Fibroblast of skin of back (primary cell): ENCODE measurements at places on chromosomes 7 and 10.
A peak's percentile ranks its signal among the peaks of the same experiment; 100 is the strongest.

DNA sequence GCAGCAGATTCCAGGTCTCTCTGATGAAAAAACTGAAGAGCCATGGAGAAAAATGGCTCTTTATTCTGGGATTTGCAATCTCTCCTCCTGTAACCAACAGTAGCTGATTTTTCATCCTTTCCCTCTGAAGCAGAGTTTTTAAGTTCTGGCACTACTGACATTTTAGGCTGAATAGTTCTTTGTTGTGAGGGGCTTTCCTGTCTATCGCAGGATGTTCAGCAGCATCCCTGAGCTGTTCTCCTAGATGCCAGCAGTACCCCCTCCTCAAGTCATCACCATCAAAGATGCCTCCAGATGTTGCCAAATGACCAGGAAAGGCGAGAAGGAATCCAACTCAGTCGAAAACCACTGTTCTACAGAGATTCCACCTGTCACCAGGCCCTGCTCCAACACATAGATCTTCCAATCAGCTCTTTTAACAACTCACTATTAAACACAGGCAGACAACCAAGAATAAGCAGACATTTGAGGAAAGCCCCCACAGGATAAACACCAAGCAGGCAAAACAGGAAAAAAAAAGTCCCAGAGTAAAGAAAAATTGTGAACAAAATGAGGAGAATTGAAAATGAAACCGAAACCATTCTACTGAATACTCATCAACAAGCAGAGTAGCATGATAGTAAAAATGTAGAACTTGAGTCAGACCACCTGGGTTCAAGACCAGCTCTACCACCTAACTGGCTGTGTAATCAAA is 124.8 kb downstream of the MPP7 start:
- DNase-seq: peak; percentile 7

- no peak for DNase-seq
Measured at GRCh38 chr7:1616741-1617140, 46.9 kb upstream of the PSMG3 start.

GRCh38 chr10:31374146-31374696 is 55.2 kb downstream of the ZEB1 start:
- no peak for DNase-seq

- no peak for DNase-seq
Measured at GRCh38 chr7:3010161-3010560, 33.5 kb downstream of the CARD11 start.

DNA sequence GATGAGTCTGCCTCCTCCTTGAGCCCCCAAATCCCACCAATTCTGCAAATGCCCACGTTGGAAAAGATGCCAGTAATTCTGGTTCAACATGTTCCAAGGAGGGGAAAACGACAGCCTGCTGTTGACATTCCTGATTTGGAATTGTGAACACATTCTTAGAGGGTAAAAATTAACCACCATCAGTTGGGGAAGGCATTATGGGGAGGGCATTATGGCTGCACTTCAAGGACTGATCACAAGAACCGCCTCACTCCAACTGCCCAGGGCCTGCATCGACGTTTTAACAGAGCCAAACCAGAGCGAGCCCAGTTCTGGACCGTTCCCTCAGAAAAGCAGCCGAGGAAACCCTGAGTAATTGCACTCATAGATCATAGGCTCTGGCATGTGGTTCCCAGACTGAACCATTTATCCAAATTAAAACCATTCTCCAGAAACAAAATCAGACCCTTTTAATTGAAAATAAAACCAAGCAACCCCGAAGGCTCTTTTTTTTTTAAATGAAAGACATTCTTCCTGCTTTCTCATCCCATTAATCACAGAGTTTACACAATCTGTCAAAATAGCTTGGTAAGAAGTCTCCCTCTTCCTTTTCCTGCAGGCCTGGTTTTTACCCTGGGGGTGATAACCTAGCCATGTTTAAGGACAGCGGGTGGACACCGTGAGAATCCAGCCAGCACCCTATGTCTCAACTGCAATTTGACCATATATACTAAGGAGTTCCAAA is 8.0 kb downstream of the TNS3 start:
- DNase-seq: peak; percentile 86

- no peak for DNase-seq
Measured at GRCh38 chr7:38316733-38317360, 43.4 kb upstream of the TARP start.

DNA sequence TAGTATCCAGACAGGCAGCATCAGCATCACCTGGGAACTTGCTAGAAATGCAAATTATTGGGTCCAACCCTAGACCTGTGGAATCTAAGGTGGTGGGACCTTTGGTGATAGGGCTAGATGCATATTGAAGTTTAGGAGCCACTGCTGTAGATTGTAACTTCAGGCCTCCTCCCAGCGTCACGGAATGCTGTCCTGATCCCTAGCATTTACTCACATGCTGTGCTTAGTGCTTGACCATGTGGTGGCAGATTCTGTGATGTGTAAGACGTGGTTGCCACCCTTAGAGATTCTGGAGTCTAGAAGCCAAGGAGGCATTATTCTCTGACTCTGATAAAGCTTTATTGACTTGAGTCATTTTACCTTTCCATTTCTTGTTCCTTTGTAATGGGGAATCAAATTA is 13.5 kb downstream of the AHR start:
- DNase-seq: no peak

DNA sequence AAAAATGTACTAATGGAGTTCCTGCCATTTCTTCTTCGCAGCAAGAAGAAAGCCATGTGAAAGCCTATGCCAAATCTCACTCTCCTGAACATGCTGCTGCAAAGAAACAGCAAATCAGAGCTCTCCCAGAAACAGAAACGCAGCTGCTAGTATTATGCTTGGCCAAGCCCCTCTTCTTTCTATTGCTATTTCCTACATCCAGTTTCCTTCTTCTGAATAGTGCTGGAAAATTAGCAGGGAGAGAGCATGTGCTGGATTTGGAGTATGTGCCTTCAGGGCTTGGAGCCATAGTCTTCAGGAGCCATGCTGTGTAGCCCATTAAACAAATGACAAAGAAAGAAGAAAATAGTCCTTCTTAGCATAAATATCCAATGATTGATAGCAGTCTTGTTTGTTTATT is 852.0 kb upstream of the PHF14 start:
- no peak for DNase-seq

- no peak for DNase-seq
Measured at GRCh38 chr10:30752481-30752881, 122.9 kb upstream of the LYZL2 start.

GRCh38 chr10:77784856-77785255 is 141.7 kb downstream of the DLG5 start:
- peak; percentile 66 for DNase-seq

DNA sequence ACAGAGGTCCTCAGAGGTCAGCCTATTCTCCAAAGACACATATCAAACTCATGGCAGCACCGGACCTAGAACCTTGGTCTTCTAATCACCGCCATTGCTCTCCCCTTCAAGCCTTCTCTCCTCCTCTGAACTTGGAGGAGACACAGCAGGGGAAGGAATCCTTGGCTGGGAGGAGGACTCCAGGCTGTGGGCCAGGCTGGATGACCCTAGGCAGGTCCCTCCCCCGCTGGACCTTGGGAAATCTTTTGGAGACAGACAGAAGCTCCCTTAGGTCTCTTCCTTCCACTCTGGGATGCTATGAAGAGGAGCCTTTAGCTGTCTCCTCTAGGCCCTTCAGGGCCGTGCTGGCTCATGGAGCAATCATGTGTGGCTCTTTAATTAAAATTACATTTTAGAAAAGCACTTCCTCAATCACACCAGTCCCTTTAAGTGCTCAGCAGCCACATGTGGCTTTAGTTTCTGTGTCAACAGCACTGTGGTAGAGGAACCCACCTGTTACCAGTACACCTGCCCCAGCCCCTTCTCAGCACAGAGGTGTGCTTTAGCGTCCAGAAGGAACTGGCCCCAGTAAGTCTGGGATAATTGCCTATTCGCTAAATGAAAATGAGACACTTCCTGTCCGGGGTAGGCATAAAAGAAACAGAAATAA is 238.2 kb downstream of the CELF2 start:
- no peak for DNase-seq

DNA sequence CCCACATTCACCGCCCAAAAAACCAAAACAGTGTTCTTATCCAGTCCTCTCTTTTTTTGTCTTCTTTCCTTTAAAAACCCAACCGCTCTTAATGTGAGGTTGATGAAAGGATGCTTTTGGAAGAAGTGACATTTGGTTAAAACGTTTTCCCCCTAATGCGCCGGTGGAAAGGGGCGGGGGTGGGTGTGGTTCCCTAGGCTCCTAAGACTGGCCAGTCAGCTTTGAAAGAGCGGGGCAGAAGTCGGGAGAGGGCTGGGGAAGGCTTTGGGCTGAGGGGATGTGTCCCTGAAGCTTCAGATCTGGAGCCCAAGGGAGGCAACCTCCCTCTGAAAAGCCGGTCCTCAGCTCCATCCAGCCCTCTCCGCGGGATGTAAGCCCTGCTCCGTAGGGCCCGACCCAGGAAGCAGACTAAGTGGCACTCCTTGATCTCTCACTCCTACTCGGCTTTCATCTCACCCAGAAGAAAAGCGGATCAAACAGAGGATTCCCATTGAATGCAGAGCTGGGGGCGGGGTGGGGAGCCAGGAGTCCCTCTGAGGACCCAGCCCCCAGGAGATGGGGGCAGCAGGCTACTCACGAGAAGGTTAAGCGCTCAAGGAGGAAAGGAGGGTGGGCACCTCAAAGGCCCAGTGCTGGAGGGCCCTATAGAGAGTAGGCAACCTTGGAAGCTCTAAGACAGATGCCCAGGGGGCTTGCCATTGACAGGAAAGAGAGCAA is 2.4 kb upstream of the EVX1 start:
- no peak for DNase-seq

DNA sequence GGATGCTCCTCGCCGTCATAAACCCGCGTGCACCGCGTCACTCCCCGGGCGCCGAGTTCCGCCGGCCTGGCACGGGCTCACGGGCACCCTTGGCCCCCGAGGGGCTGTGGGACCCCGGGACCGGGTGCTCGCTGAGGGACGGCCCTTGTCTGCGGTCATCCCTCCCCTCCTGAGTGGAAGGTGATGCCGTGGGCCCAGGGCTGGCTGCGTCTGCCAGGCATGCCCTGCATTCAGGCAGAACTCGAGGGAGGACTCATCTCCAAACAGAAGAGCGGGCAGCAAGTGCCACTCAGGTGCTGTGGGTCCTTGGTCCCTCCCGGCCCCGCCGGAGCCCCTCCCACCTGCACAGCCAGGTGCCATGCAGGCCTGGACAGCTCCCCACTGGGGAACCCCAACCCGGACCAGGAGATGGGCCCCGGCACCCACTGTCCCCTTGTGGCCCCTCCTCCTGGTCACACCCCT is 61.3 kb downstream of the UNCX start:
- DNase-seq: no peak

DNA sequence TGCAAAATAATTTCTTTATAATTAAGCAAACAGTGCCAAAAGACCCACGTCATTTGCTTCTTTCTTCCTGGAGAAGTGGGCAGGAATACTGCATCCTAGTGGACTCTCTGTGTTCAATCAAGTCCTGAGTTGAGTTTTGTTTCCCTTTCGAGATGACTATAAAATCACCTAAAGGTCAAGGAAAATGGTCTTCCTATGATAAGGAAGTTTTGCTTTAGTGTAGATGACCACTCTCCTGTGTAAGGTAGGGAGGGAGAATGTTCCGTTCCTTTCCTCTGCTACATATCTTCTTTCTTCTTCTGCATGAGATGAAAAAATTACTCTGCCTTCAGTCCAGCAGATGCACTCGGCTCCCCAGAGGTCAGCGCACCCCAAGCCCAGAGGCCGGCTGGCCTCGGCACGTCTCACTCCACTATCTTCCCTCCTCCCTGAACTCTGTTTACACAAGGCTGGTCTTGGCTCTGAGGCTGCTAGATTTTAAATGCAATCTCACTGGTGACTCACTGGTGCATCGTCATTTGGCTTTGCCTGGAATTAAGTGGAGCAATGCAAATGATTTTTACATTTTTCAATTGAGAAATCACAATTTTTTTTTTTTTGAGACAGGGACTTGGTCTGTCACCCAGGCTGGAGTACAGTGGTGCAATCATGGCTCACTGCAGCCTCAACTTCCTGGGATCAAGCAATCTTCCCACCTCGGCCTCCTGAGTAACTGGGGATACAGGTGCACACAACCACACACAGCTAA is 18.6 kb upstream of the VDAC2 start:
- peak; percentile 92 for DNase-seq

GRCh38 chr7:133130166-133130565 is 48.3 kb upstream of the CHCHD3 start:
- no peak for DNase-seq

- DNase-seq: peak; percentile 43
Measured at GRCh38 chr10:34966451-34966850, 123.7 kb downstream of the CUL2 start.

GRCh38 chr7:150451097-150451793 is 815 bp downstream of the GIMAP8 start:
- no peak for DNase-seq

- DNase-seq: peak; percentile 75
Measured at GRCh38 chr7:41438705-41439514, 264.0 kb downstream of the INHBA start.

DNA sequence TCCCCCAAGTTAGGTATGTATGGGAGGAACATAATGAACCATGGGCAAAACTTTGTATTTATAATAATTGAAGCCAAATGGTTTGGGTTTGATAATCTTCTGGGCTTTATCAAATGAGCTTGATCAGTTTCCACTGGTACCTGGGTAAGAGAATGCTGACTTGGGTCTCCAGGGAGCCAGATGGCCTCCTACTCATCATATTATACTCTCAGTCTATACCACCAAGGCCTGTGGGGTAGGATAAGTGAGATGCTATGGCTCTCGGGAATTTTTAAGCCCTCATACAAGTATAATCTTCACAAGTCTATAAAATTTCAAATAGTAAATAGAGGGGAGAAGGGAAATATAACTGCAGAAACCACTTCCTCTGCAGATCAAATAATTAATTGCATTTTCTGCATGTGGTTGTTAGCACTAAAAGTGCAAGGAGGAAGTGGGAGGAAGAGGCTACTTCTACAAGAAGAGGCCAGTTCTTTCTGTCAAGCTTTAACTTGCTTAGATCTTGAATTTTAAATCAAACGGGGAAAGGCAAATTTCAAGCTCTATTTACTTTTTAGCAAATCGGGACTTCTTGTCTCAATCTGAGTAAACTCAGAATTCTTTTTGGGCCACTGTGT is 349.0 kb downstream of the SORCS1 start:
- no peak for DNase-seq

- DNase-seq: peak; percentile 12
Measured at GRCh38 chr10:70615784-70616522, 13.4 kb upstream of the PRF1 start.

DNA sequence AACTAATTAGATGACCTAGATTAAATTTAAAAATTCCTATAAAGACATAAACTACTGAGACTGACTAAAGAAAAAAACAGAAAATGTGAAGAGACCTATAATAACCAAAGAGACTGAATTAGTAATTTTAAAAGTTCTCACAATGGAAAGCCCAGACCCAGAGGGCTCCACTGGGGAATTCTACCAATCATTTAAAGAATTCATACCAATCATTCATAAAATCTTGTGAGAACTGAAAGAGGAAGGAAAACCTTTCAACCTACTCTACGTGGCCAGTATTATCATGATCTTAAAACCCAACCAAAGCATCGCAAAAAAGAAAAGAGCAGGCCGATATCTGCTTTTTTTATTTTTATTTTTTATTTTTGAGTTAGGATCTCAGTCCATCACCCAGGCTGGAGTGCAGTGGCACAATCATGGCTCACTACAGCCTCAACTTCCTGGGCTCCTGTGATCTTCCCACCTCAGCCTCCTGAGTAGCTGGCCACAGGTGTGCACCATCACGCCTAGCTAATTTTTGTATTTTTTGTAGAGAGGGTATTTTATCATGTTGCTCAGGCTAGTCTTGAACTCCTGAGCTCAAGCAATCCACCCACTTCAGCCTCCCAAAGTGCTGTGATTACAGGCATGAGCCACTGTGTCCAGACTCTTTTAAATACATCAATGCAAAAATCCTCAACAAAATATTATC is 48.6 kb downstream of the DGKI start:
- DNase-seq: no peak
